Coronary artery (tissue), 2 donors: ENCODE measurements at places on chromosomes 2 and 18.

GRCh38 chr2:22981785-22982184 lies 403.2 kb upstream of the KLHL29 start:
- DNase-seq, result no peak

- no peak for DNase-seq
Observed at GRCh38 chr2:238865744-238866355, 18.0 kb downstream of the TWIST2 start.

GRCh38 chr2:85277416-85278158 lies 50.2 kb downstream of the TGOLN2 start:
- no peak for DNase-seq

DNA sequence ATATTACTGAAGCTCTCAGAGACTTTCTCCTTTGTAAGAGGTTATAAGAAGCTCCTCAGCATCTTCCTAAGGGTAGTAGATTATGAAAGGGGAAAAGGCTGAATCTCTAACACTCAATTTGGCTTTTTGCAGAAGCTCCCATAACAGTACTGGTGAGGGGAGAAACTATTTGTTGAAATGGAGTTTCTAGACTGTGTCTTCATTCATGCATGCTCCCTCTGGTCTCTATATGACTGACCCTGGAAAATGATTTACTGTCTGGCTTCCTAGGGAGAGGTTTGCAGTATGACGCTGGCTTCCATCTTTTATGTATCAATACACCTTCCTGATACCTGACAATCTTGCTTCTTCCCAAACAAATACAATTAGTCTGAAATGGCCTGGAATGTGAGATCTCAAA lies 63.9 kb downstream of the LDAH start:
- DNase-seq, result no peak

GRCh38 chr18:11009147-11009546 lies 140.2 kb downstream of the PIEZO2 start:
- DNase-seq, result no peak
